RWPE2 (cell line): ENCODE measurements at places on chromosomes 6 and 20.

DNA sequence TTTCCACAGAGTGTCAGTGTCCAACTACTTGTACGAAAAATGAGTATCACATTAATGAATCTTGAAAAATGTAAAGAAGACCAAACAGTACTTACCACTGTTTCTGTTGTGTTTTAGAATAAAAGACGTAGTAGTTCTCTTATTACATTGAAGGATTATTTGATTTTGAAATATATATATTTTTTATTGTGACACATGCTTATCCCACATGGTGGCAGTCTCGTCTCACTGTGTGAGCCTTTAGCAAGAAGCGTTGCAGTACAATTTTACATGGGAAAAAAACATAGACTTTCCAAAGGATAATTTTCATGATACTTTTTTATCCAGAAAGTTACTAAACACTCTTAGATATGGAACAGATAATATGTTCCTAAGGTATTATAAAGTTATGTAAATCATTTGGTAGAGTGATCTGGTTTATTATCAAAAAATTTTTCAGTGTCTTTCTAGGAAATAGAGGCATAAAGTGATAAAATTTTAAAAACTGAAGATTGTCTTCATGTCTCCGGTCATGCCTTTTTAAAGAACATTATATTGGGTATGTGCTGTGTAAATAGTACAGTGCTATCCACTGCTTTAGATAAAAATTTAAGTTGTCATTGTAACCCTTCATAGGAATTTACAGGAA is 117.5 kb upstream of the SAMD5 start:
- no peak for DNase-seq

GRCh38 chr6:160139420-160139851 is 17.8 kb downstream of the SLC22A1 start:
- DNase-seq, result no peak

- DNase-seq, result no peak
These were observed 105.2 kb downstream of the CDK19 start for GRCh38 chr6:110710115-110710514.

- DNase-seq, result no peak
These were observed 55.1 kb downstream of the IRF4 start for GRCh38 chr6:446418-447366.

GRCh38 chr6:18412644-18413043 is 25.5 kb downstream of the RNF144B start:
- DNase-seq, result no peak

GRCh38 chr6:150902142-150902776 is 36.8 kb downstream of the MTHFD1L start:
- DNase-seq, result no peak

DNA sequence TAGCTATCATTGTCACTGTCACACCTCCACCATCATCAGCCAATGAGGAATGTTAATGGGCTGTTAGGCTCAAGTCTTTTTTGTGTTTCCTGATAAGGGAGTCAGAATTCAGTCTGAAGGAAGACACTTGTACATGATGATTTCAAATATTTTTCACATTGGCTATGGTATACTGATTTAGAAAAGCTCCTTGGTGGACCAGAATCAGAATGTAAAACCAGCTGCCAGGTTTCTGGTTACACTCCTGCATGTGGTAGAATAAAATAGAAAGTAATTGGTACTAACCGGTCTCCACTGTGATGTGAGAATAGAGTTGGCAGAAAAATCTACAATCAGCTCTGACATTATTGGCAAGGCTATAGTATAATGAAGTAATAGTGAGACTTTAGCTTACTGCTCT is 10.7 kb downstream of the COL9A1 start:
- no peak for DNase-seq

DNA sequence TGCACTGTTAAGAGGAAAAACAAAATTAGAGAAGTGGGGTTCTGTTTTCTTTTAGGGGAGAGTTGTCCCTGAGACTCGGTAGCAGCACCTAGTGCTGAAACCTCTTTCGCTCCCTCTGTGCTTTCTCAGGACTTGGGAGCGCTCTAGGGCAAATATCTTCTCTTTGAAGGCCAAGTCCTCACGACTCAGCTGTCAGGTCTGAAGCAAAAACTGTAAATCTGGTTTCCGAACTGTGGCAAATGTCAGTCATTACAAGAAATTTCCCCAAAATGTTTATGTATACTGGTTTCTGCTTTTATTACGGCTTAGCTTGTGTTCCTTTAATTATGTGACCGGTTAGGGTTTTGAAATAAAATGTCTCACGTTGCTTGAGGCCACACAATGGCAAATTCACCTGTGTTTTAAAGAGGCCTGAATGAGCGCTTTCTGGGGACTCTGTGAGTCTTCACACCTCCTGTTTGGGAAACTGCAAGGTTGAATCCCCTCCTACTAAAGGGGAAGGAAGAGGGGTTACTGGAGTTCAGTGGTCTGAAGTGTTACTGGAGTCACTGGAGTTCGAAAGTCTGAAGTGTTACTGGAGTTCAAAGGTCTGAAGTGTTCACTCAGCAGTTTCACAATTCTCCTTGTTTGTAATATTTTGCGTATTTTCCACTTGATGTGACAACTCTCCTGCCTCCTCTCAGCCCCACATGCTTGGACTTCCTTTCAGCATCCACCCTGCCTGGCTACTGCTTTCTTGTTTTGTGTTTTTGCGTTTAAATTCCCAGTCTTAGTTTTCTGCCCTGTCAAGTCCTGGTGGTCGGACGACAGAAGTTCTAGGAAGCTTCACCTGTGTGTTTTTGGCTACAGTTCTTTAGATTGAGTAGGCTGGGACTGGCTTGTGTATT is 1.6 kb downstream of the SMPDL3A start:
- no peak for DNase-seq

DNA sequence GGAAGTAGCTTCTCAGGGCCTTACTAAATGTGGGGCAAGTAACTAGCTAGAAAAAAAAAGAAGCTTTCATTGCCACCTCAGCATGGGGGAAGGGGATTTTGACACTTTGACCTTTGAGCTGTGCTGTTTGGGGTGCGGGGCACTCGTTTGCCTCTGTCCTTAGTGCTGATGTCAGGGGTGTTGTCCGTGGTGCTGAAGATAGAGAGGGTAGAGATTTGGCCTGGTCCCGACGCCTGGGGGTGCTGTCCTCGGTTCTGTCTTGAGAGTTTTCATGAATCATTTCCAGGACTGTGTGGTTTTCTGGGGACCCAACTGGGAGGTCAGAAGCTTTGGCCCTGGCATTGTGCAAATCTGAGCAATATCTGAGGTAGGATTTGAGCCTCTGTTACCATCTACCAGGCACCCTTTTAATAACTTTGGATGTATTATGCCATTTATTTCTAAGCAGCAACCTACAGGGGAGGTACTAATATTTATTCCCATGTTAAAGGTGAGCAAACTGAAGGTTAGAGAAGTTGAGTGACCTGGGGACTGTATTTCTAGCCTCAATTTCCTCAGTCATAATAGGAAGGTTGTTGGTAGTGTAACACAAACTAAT is 78.0 kb downstream of the DLGAP4 start:
- no peak for DNase-seq

DNA sequence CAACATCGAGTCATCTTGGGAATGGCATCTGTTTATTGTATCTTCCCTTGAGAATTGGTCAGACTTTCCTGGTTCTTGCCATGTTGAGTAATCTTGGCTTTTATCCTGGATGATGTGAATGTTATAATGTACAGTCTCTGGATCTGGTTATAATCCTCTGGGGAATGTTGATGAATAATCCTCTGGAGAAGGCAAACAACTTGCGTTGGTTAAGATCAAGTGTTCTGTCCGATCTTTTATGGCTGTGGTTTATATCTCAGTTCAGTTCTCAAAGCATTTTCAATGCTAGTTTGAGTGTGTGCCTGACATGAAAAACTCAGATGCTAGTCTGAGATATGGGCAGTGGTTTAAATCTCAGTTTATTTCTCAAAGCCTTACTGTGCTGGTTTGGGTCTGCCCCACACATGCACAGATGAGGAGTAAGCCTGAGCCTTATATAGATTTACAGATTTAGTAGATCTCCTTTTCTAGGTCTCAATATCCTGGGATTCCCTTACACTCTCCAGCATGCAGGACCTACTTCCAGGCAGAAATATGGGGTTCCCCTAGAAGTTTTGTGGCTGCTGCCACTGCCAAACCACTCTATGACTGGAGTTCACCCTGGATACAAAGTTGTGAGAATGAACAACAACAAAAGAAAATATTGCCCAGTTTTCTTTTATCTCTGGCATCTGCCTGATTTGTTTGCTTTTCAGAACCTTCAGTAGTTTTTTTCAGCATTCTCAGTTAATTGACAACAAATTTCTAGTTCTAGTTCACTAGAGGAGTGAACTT is 191.8 kb upstream of the MAN1A1 start:
- DNase-seq, result no peak

DNA sequence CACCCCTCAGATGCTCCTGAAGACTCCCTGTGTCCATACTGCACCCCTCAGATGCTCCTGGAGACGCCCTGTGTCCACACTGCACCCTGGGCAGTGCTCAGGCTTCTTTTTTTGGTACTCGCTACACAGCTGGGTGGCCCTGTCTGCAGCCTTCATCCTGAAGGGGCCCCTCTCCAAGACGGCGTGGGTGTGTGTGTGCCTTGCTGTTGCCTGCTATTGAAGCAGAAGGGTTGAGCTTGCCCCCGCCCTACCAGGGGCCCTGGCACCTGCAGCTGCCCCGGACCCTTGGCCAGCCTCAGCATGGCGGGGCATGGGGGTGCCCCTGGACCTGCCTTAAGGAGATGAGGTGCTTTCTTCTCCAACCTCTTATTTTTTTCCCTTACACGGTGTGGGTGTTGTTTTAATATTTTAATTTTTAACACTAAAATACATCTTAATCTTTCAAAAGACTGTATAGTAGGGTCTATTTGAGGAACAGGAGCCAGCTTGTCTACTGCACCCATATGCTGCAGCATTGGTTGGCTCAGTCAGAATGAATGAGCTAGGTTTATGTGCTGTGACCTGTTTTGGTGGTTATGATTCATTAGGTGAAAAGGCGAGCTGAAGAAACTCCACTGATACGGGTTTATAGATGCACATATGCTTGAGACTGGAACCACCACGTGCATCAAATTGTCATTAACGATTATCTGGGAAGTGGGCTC is 135.9 kb downstream of the AGPAT4 start:
- no peak for DNase-seq

- no peak for DNase-seq
These were observed 77.4 kb downstream of the FIG4 start for GRCh38 chr6:109768485-109768884.

- DNase-seq, result no peak
These were observed 98.2 kb downstream of the PSMG4 start for GRCh38 chr6:3356824-3357420.

DNA sequence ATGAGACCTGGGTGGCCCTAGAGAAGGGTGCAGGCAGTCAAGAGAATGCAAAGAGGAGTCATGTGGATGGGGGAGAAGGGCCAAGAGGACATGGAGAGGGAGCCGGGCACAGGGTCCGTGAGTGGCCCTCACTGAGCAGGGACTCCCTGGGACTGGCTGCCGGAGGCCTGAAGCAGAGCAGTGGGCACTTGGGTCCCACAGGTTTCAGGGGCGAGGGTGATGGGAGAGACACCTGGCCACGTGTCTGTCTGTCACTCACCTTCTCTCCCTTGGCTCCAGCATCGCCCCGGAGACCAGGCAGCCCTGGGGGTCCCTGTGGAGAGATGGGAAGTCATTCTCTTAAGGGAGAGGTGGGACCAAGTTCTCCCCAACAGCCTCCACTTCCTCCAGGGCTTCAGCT is 25.5 kb downstream of the COL11A2 start:
- no peak for DNase-seq

- DNase-seq, result no peak
These were observed 54.6 kb downstream of the QRSL1 start for GRCh38 chr6:106684011-106684410.

- no peak for DNase-seq
These were observed 8.3 kb downstream of the NCR2 start for GRCh38 chr6:41343641-41344187.
